ENCODE measurements at places on chromosomes 5 and 9.

GRCh38 chr5:114339108-114339507, 22.8 kb upstream of the KCNN2 start:
- no peak for DNase-seq

DNA sequence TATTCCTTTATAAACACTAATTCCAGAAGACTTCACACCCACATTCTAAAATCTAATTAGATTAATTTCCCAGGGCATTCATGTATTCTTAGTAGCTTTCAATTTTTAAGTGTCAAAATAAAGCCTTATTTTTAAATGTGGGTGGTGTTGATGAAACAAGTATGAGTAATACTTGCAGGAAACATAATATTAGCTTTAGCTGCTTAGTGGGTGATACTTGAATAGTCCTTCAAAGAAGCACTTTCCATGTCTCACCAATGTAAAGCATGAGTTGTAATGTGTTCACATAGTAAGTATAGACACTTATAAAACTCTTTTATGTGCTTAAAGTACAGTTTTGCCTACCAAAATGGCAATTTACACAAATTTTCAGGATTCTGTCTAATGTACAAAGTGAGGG, 6.9 kb downstream of the FNBP1 start:
- no peak for DNase-seq

DNA sequence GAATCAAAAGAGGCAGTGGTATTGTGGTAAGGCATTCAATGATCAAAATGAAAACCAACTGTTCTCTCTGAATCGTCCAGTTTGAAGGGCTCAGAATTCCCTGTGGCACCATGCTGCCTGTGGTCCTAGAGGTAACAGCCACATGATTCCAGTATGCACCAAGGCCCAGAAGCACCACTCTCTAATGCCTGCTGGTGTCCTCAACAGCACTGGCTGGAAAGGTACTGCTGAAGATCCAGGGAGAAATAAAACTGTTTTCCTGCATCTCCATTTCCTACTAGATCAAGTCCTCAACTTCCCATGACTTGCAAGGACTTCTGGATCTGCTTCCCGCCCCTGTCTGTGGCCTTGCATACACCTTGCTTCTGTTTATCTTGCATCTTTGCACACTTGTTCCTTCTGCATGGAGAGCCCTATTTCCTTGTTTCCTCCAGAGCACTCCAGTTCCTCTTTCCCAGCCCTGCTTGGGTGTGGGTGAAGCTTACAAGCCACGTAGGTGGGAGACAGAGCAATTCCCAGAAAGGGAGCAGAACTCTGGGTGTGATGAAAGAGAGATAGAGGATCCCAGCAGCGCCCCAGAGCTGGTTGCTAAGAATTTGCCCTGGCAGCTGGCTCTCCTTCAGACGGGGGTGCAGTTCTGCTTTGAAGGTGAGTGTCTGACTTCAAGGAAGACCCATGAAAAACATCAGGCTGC, 41.0 kb upstream of the EQTN start:
- no peak for DNase-seq

DNA sequence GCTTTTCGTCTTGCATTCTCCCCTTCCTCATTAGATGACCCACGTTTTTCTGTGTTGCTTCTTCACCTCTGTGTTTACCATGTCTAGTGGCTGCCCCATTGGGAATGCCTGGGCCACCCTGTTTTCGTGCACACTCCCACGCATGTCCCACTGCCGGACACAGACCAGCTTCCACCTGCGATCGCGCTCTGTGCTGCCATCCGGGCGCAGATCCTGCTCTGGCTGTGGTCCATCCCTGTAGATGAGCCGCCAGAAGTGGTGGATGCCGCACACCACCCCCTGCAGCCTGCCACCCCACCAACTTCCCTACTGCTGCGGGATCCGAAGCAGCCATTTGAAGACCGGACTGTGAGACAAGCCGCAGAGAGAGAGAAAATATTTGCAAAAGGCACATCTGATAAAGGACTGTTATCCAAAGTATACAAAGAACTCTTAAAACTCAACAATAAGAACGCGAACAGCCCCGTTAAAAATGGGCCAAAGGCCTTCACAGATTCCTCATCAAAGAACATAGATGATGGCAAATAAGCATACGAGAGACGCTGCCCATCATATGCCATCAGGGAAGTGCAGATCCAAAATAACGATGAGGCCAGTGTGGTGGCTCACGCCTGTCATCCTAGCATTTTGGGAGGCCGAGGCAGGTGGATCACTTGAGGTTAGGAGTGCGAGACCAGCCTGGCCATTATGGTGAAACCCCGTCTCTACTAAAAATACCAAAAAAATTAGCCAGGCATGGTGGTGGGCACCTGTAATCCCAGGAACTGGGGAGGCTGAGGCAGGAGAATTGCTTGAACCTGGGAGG, 163.7 kb downstream of the COL23A1 start:
- DNase-seq, result no peak

- no peak for DNase-seq
Observed at GRCh38 chr5:104170926-104171325, 608.3 kb upstream of the NUDT12 start.

DNA sequence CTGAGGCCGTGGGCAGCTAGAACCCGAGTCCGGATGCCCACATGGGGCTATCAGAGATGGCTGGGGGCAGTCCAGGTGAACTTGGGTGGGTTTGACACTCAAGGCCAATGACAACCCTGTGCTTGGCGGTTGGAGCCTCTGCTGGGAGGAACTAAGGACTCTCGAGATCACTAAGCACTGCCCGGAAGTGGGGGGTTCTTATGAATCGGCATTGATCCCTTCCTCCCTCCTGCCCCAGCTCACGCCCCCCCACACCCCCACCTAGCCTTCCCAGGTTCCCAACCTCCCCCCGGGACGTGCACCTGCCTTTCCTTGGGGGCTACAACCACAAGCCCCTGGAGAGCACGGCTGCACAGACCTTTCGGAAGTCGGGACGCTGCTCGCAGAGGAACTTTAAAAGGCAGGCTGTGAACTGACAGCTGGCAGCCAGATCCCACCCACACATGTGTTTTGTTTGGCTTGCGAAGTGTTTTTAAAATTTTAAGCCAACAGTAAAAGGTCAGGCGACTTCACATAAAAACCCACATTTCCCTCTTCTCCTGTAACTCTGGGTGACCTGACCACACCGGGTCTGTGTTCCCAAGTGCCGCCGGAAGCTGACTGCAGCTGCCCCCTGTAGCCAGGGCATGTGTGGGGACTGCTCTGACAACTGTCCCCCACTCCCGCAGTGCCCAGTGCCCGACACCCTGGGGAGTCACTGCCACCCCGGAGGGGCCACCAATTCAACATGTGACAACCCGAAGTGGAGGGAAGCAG, 5.1 kb upstream of the RALGDS start:
- no peak for DNase-seq

DNA sequence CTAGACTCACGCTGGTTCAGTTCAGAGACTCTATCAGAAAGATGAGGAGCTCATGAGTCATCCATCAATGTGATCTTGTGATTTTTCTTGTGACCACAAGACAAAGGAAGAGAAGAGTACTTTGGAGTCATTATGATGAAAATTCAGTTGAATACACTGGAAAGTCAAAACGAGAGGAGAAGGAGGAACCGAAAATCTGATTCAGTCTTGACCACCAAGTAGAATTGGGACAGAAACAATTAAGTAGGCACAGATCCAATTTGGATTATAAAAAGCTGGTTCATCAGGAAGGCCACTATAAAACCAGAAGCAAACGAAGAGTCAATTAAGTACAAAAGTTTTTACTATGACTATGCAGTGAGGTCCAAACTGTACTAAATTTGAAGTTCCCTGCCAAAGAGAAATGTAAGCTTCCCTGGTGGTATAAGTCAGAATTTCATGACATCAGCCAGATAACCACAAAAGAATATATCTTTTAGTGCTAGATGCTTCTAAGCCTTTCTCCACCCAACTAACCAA, 90.9 kb downstream of the THBS4 start:
- DNase-seq, result no peak

GRCh38 chr9:2072752-2073405, 57.7 kb downstream of the SMARCA2 start:
- no peak for DNase-seq

GRCh38 chr5:73233461-73234203, 60.6 kb downstream of the TMEM174 start:
- DNase-seq, result no peak

DNA sequence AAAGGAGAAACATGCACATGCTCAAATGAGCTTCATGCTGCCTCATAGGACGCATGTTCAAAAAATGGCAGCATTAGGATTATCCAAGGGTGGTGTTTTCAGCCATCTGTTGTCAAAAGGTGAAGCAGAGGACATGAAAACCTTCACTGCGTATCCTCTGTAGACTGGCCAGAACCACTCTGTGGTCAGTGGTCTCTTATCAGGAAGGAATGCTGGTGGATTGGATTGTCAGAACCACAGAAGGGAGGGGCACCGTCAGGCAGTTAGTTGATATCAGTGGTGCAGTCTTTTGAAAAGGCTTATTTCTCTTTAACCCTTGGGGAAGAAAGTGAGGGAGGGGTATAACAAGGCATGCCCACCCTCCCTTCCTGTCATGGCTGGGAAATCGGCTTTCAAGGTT, 100.1 kb downstream of the FBXL7 start:
- no peak for DNase-seq

- DNase-seq, result no peak
Observed at GRCh38 chr9:16175461-16175860, 622.6 kb downstream of the CCDC171 start.

GRCh38 chr9:119441338-119441737, 72.1 kb upstream of the BRINP1 start:
- no peak for DNase-seq

DNA sequence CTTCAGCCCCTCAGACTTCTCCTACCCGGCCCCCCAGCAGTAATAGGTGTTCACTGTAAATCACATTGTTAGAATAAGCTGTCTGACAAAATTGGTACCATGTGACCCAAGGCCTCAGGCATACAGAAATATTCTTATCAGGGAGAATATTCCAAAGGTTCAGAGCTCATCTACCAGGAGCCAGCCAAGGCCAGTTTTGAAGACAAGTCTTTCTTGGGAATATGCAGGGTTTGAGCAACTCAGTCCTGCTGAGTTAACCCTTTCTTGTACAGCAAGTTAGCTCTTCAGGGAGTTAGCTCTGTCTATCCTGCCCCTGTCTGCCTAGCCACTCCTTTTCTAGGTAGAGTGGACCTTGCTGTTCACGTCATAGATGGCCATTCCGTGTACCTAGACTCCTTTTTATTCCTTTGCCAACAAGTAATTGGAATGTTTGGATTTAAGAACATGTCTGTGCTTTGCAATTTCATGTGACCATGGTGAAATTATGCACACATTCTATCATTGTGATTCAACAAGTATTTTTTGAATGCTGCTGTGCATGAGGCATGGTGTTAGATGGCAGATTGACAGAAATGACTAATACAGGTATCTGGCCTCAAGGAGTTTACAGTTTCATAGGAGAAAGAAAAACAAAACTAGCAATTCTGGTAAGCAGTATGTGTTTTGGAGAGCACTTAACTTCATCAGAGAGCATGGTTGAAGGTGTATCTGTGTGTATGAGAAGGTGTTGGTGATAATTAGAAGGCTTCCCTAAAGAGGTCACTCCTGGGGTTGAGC, 22.6 kb downstream of the TGFBR1 start:
- DNase-seq, result no peak
